Hematopoietic multipotent progenitor cell treated with erythropoietin and hydrocortisone succinate and interleukin-3 and kit ligand, for 4 days (in vitro differentiated cells): ENCODE measurements at places on chromosomes 1 and 21.

DNA sequence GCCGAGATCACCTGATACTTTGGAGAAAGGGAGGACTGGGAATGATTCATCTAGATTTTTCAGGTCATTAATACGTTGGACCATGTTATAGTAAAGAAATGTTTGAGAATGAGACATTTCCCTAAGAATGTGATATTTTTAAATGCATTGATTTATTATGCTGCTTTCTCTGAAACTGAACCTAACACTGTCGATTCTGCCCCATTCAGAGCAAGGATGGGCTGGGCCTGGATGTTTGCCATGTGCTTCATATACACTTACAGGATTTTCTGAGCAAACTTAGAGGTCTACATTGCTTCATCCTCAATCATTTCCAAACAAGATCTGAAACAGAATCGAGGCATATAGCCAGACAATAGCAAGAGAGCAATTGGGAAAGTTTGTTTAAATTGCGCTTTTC, 183.3 kb downstream of the CRB1 start:
- DNase-seq, result no peak

DNA sequence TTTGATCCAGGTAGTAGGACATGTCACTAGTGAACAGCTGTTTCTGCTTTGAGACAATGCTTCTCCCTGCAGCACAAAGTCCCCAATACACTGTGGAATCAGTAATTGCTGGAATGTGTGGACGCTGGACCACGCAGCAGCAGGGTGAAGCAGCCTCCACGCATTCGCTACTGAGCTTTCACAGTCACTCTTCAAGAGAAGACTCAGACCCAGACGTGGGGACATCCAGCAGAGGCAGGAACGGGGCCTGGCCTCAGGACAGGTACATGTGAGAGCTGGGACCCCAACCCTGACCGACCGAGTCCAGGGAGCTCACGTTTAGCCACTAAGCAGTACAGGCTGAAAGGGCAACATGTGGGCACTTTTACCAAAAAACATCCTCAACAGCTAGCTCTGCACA, 34.1 kb upstream of the PRDM15 start:
- DNase-seq, result no peak

GRCh38 chr1:164971391-164971790, 385.1 kb downstream of the LMX1A start:
- no peak for DNase-seq

GRCh38 chr1:30753660-30754123, 3.9 kb downstream of the LAPTM5 start:
- peak; percentile 74 for DNase-seq

DNA sequence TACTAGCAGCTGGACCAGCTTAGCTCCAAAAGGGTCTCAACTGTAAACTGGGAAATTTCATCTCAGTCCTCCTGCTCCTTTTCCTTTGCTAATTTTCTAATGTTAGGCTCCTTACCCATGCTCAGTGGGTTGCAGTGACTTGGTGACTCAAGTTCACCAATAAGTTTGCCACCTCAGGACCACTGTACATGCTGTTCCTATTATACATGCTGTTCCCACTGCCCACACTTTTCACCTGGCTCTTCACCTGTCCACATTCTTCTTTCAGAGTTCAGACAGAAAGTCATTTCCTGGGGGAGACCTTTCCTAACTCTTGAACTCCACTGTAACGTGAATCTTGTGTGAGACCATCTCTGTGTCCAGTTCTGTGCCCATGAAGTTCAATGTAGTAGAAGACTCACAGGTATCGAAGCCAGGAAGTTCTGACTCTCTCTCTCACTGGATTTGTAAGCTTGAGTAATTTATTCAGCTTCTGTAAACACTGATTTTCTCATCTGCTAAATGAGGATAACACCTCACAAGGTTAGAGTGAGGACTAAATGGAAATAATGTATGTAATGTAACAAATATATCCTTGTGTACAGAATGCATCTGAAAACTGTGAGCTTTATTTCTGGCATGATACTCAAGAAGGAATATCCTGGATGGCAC, 17.9 kb downstream of the CD2 start:
- DNase-seq, result no peak

GRCh38 chr1:66954208-66954607, 29.4 kb downstream of the MIER1 start:
- no peak for DNase-seq

- DNase-seq, result no peak
Measured at GRCh38 chr1:3841491-3841890, 15.5 kb downstream of the CEP104 start.

DNA sequence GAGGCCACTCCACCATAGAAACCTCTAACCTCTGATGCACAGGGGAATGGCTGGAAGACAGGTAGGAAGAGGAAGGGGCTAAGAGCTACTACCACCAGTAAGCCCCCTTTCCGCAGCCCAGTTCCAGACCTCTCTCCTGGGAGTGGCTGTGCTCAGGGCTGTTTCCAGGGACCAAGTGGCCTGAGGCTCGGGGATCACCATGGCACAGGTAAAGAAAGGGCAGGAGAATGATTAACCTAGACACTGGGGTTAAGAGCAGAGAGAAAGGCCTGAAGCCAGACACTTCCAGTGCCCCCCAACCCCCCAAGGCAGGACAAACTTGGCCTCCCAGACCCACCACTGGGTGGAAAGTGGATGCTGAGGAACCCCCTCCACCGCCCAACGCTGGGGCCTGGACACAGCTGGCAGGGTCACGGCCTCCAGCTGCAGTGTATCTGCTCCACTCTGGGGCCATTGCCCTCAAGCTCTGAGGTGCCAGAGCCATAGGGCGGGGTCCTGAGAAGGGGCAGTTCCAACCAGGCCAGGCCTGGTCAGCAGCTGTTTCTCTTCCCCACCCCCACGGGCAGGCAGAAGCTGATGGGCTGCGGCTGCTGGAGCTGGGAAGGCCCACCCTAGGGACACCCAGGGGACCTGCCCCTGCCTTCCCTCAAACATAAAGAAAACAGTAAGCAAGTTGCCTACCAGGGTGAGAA, 2.6 kb downstream of the TAGLN2 start:
- DNase-seq, result peak; percentile 37

- no peak for DNase-seq
Measured at GRCh38 chr1:182977480-182977879, 24.5 kb upstream of the SHCBP1L start.

DNA sequence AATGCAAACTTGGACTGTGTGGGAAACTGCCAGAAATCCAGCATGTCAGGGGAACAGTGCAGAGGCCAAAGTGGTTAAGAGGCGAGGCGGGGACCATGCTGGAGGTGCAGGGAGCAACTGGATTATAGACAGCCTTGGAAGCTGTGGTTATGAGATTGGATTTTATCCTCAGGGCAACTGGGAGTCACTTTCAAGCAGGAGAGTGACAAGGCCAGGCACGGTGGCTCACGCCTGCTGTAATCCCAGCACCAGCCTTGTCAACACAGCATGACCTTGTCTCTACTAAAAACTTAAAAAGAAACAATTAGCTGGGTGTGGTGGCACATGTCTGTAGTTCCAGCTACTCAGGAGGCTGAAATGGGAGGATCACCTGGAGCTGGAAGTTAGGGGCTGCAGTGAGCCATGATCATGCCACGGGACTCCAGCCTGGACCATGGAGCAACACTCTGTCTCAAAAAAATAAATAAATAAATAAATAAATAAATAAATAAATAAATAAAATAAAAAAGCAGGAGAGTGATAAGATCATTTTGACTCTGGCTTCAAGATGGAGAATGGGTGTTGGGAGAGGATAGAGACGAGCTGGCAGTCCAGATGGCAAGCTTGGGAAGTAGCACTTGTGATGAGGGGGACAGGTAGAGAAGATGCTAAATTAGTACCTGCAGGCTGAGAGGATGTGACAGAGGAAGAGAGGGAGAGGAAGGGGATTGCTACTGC, 3.5 kb downstream of the HAPLN2 start:
- no peak for DNase-seq

- DNase-seq, result no peak
Measured at GRCh38 chr1:39952359-39953110, 2.4 kb upstream of the MFSD2A start.

- peak; percentile 61 for DNase-seq
Measured at GRCh38 chr1:87869567-87869966, 540.9 kb downstream of the LMO4 start.

GRCh38 chr1:100746542-100746932, 27.0 kb downstream of the VCAM1 start:
- DNase-seq, result no peak

DNA sequence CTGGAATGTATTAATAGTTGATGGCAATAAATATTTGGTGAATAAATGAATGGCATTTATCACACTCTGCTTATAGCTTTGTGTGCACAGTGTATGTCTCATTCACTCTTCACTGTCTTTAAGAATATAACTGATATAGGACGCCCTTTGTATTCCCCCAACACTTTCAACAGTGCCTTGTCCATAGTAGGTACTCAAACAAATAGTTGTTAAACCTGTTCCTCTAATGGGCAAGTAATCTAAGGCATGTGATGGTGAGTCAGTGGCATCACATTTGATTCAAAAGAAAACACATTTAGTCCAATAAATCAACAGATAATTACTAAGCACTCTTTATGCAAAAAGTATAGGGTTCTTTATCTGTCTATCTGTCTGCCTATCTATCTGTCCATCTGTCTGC, 11.2 kb upstream of the RXRG start:
- peak; percentile 30 for DNase-seq

DNA sequence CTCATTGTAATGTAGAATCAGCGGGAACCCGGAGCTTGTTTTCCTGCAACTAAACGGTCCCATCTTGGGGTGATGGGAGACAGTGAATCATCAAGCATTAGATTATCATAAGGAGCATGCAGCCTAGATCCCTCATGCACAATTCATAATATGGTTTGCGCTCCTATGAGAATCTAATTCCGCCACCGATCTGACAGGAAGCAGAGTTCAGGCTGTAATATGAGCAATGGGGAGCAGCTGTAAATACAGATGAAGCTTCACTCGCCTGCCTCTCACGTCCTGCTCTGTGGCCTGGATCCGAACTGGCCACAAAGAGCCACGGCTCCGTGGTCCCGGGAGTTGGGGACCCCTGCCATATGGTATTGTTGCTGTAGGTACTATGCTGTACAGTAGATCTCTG, 1.6 kb downstream of the IFI44 start:
- DNase-seq, result peak; percentile 58

DNA sequence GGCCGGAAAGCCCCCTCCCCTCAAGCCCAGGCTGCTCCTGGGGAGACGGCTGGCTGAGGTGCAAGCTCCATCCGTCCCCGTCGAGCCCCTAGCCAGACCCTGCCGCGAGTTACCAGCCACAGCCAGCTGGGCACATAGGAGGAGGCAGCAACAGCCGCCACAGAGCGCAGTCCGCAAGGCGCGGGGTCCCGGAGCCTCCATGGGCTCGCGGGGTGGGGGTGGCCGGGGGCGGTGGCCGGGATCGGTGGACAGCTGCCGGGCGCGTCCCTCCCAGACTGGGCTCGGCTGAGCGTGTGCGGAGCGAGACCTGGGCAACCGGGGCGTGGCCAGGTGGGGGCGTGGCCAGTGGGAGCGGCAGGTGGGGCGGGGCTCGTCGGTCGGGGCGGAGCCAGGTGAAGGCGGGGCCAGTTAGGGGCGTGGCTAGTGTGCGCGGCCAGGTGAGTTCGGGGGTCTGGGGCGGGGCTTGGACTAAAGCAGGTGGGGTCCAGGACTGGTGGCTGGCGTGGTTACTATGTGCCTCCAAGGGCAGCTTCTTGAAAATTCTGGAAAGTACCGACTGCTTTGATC, at the start of gene CD164L2:
TSS of gene CD164L2 (minus strand) at position 295 of the 567 bp plus-strand sequence. CDS start at position 201, 94 bp downstream.
- no peak for DNase-seq

GRCh38 chr21:41612674-41613532, 104.9 kb upstream of the TMPRSS2 start:
- peak; percentile 44 for DNase-seq

DNA sequence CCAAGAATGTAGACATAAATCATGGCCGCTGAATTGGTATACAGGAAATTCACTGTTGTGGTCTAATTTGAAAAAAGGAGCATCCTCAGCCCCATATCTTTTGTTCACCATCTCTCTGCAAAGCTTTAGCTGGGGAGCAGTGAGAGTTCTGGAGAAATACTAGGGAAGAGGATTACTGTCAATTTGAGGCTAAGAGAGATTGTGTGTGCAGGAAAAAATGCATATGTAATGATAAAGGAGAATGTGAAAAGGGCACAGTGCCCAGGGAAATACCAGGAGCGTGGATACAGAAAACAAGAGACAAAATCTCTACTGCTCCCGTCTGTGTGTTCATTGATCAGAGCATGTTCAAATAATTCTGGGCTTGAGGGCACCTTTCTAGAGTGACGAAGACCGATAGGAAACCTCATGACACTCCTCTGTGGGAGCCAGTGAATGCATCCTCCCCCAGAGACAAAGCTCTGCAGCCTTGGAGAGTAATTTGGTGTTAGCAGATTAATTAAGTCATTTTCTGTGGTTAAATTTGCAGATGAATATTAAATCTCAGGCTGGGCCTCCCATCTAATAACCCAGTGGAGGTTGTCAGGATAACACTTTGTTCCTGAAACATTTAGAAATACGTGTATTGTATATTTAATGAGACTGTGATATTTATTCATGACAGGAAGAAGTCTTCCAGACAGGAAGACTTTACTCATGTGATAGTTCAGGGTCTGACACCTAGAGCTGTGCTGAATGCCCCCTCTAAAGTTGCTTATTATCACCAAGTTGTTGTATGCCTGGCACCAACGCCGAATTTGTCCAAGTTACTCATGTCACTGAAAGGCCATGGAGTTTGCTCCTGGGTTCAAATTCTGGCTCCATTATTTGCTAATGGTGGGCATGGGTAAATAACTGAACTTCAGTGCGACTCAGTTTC, 287.3 kb upstream of the SGIP1 start:
- no peak for DNase-seq

DNA sequence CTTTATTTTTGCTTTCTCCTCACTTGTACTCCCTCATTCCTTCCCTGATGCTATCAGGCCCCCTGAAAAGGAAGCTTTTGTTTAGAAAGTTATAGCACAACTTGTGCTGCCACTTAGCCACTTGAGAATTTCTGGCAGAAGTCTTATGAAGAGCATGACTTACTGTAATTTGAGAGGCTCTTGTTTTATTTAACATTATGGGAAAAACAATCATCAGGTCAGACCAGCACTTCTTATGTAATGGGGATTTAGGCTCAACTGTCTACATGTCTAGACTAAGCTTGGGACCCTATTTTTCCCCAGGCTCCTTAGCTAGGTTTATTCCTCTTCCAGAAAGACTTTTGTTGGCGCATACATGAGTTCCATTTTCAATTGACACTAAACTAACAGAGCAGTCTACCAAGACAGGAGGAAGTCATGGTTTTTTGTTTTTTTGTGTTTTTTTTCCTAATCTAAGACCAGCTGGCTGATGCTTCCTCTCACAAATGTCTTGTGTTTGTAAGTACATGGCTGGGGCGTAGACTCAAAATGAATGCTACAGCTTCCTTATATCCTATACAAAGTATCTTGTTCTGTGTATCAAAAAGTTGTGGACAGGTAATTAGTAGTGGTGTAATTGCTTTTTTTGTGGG, 31.5 kb downstream of the TNFSF4 start:
- DNase-seq, result peak; percentile 70

- no peak for DNase-seq
Measured at GRCh38 chr1:36088265-36088576, 471 bp upstream of the ADPRS start.

DNA sequence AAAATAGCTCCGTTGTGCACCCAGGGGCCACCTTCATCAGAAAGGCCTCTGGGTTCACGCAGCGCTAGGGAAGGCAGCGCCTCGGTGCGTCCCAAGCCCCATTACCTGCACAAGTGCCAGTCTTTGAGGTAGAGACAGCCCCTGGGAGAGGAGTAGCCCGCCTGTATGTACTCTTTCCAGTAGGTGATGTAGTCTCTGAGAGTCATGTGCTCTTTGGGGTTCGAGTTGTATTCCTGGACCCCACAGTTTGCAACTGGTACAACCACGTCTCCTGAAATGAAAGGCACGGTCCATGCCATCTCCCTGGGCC, 601 bp downstream of the JMJD4 start:
- peak; percentile 37 for DNase-seq

- no peak for DNase-seq
Measured at GRCh38 chr1:201647722-201648065, 108.8 kb downstream of the NAV1 start.
